ENCODE measurements at places on chromosomes 7 and 10.

- DNase-seq = no peak
These were observed 50.0 kb upstream of the KCNMA1 start for GRCh38 chr10:77687621-77688020.

DNA sequence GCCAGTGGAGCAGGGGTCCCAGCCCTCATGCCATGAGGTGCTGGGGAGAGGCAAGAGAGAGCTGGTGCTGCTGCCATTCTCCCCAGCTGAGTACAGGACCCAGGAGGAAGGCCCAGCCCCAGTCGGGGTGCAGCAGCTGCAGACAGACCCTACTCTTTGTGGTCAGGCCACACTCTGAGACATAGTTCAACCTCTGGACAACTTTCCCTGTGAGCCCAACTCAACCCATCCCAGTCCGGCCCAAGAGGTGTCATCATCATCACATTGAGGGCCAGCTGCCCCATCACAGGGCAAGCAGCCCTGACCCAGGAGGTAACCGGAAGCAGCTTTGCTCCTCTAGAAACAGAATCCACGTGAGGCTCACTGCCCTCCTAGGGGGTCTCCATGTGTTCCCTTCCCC lies 133.8 kb upstream of the KCNMA1 start:
- no peak for DNase-seq

DNA sequence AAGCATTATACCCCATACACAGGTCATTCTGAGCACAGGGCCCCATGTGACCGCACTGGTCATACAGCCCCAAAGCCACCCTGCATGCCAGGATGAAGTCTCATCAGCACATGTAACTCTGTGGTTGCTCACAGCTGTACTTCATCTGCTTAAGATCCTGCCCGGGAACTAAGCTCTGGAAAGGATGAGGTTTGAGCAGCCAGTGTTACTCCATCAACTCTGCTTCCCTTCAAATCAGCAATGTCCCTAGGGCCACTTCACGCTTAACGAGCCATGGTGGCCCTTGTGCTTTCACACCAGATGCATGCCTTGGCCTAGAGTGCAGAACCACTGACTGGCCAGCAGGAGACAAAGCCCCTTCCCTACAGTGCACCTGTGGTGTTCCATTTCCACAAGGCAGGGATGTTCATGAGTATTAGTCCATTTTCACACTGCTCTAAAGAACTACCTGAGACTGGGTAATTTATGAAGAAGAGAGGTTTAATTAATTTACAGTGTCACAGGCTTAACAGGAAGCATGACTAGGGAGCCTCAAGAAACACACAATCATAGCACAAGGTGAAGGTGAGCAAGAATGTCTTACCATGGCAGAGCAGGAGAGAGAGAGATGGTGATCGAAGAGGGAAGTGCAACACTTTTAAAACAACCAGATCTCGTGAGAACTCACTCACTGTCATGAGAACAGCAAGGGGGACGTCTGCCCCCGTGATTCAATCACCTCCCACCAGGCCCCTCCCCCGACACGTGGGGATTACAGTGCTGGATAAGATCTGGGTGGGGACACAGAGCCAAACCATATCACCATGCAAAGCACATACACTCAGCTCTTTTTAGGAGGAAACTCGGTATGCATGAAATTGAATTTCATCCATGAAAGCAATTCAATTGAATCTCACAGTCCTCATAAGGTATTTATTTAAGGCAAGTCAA lies 149.0 kb upstream of the CDCA7L start:
- no peak for DNase-seq

DNA sequence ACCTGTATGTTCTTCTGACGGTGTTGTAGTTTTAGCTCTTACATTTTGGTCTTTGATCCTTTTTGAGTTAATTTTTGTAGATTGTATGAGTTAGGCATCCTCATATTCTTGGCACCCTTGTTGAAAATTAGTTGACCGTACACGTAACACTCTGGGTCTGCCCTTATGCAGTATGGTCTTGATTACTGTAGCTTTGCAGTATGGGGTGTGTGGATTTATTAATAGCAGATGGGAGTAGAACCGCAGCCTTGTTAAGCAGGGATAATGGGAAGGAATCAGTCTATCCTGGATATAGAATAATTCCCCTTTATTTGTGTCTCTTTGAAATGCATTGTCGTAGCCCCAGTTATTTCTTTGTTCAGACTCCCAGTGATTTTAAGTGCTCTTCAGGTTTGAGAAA lies 95.5 kb downstream of the UBE3C start:
- no peak for DNase-seq

DNA sequence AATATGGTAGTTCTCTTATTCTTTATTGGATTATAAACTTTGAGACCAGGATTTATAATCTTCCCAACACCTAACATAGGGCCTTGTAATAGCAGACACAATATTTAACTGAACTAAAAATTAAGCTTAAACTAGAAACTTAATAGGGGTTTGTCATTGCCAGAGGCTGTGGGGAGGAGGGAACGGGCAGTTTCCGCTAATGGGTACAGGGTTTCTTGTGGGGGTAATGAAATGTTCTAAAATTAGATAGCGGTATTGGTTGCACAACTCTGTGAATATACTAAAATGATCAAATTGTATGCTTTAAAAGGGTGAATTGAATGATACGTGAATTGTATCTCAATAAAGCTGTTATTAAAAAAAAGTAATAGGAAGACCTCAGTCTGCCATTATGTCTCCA lies 45.4 kb downstream of the NT5C2 start:
- no peak for DNase-seq

- no peak for DNase-seq
These were observed 145.6 kb upstream of the NPY start for GRCh38 chr7:24138343-24138742.

DNA sequence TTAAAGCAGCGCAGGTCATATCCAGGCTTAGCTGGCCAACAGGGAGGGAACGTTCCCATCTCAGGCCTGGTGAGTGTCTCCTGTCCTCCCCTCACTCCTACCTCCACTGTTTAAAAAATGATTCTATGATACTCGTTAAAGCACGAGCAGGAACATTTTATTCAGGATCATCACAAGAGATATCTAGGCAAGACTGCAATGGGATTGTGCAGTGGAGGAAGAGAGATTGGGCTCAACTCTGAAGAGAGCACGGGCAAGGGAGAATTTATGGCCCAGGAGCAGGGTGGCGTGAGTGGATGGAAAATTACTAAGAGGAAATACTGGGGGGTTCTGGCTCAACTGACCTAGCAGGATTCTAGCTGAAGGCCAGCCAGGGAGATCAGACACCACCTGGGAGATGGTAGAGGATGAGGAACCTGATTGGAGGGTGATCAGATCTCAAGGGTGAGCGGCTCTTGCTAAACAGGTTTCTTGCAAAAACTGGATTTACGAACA lies 9.0 kb upstream of the HSPB1 start:
- DNase-seq = no peak

- no peak for DNase-seq
These were observed 33.0 kb downstream of the BRI3 start for GRCh38 chr7:98314469-98314868.

DNA sequence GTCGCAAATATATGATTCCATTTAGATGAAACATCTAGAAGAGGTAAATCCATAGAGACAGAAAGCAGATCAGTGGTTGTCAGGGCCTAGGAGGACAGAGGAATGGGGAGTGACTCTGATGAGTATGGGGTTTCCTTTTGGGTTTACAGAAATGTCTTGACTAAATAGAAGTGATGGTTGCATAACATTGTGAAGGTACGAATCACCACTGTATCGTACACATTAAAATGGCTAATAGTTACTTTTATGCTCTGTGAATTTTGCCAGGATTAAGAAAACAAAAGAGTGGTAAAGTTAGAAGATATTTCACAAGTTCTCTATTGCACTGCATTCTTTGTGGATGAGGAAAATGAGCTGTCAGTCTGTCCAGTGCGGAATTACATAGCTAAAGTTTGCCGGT lies 407.4 kb downstream of the KCNMA1 start:
- DNase-seq = no peak

DNA sequence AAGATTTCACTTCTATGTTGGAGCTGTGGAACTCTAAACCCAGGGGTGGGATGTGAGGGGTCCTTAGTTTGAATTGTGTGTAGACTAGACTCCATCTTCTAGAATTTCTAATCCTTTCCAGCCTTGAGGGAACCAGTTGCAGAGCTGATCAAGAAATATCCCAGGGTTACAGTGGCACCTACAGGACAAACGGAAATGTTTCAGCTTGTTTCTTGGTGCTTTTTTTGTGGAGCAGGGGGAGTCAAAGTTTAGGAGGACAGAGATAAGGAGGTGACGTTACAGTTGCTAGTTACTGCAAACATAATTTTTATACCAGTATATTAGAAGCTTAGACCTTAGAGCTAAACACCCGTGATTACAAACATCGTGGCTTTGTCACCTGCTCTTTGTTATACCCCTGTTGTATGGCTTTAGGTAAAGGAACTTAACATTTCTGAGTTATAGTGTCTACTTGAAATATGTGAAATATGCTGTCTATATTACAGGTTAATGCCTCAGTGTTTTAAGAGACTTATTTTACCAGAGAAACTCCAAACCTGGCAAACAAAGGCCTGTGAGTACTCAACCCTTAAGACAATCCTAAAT lies 84.5 kb upstream of the DYNC1I1 start:
- DNase-seq = no peak

DNA sequence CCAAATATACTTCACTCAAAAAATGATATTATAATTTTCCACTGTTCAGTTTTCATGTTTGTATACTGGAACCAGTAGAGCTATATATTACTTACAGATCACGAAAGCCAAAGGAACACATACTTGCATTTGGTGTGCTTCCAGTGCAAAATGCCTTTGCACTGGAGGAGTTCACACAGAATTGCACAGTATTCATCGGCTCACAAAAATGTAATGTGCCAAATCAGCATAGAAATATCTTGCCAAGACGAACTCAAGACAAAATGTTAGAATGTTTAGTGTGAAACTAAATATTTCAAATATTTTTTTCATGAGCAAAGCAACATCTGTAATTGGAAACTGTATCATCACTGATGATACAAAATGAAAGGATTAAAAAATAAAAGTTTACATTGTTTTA lies 646.2 kb upstream of the SEMA3D start:
- no peak for DNase-seq

- no peak for DNase-seq
These were observed 259.7 kb upstream of the HABP2 start for GRCh38 chr10:113293167-113293566.

DNA sequence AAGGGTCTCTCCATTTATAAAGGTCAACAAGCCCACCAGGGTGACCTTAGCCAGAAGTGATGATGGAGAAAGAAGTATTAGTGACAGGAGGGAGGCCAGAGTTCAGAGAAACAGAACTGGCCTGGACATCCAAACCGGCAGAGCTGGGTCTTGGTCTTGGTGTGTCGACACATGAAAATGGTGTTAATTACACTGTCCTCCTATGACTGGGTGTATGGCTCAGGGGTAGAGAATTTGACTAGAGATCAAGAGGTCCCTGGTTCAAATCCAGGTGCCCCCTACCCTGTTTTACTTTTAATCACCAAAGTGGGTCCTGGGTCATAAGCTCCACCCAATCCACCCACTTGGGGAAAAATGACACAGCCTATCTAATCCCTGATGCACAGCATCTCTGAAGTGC lies 110.6 kb upstream of the ZNF746 start:
- no peak for DNase-seq

GRCh38 chr7:159159731-159160130 lies 15.1 kb upstream of the VIPR2 start:
- no peak for DNase-seq

DNA sequence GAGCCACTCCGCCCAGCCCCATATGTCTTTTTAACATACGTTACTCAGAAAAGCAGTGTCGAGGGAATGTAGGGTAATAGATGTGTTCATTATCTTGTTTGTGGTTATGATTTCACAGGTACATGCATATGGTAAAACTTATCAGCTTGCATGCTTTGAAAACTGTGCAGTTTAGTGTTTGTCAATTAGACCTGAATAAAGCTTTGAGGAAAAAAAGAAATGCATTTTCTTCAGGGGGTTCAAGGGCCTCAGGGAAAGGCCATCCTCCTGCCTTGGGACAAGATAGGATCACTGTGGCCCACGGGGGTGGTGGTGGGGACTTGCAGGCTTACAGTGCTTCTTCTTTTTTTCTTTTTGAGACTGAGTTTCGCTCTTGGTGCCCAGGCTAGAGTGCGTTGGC lies 16.0 kb upstream of the C10orf95 start:
- no peak for DNase-seq

DNA sequence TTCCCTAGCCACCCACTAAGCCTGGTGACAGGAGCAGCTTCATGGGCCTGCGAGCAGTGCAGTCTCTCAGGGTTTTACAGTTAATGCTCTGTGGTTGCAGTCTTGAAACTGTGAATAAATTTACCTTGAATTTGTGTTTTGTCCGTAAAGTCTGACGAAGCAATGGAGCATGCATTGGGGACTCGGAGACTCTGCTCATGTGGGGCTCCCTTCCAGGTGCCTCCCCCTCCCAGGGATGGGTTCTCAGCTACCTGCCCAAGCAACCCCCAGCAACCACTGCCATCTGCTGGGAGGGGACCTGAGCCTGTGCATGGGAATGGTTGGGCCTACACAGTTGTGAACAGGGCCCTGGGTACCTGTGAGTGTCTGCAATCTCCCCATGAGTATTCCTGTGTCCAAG lies 36.3 kb upstream of the IKZF1 start:
- DNase-seq = no peak

DNA sequence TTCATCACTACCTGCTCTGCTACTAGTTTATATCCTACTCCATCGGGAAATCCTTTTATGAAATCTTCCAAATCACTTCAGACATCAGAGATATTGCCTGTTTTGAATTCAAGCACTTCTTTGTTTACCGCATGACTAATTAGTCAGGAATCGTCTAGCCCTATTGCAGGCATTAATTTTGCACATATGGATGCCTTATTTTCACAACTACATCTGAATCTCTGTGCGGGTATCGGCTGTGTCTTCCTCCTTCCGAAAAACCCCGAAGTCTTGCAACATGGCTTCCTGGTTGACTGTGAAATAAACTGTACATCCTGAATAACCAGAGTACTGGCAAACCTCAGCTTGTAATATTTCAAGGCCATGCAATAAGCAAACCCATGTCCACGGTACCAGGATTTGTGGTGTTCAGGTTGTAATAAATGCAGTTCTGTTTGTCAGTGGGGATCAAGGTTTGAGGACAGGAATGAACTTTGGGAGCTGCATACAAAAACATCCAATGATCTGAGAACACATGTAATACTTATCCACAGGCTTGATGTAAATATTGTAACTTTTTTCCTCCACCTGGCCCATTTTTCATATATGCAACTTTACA lies 642.1 kb downstream of the PARD3 start:
- DNase-seq = no peak
